GM23338 (cell line): ENCODE measurements at places on chromosomes 13 and 19.

DNA sequence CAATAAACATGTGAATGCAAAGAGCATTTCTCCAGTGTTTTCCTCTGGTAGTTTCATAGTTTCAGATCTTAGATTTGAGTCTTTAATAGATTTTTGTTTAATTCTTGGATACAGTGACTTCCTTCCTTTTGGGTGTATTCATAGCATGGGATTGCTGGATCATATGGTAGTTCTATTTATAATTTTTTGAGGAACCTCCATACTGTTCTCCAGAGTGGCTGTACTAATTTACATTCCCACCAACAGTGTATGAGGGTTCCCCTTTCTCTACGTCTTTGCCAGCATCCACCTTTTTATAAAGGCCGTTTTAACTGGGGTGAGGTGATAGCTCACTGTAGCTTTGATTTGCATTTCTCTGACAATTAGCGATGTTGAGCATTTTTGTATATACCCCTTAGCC, 9.3 kb upstream of the CALM3 start:
- no peak for DNase-seq

DNA sequence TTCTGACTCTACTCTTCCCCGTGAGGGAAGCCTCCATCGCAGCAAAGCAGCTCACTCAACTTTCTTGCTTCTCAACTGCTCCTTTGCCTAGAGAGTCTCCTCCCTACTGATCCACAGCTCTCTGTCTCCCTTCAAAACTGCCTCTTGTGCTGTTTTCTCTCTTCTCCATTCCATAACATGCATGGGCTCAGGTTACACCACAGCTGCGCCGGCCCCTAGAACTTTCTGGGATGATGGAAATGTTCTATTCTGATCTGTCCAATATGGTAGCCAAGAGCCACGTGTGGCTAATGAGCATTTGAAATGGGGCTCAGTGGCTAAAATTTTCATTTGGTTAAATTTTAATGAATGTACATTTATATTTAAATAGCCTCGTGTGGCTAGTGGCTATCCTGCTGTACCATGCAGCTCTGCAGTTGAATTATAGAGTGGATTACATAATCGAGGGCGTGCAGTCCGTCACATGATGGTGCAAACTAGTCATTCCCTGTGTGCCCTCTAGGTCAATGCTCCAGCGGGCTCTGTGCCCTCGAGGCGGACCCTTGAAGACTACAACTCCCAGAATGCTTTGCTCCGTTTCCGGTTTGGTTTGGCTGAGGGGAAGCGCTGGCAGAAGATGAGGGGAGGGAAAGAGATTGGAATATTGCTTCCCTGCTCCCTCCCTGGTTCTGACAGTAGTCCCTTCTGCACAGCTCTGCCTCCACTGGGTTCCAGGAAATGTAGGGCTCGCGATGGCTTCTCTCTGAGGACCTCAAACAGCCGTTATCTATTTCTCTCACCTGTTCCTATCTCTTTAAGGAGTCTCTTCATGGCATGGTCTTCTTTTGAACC, 109.8 kb downstream of the CACNA1A start:
- peak; percentile 97 for DNase-seq

GRCh38 chr19:10835089-10835753, 791 bp downstream of the TMED1 start:
- DNase-seq, result no peak

DNA sequence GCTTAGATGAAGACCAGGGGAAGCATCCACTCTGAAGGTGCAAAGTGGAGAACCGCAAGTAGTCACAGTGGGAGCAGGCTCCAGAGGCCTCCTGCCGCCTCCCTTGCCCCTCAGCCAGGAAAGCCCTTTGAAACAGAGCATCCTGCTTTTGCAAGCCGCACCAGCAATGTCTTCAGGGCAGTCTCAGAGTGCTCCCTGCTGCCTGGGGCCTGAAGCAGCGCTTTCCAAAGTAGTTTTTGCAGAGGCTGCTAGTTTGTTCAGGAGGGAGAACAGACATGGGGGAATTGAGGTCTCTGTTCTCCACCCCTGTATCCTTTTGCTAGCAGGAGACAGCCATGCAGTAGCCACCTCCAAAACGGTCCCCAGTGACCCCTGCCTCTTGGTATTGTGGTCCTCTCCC, 15.8 kb upstream of the POP4 start:
- peak; percentile 37 for DNase-seq

GRCh38 chr19:10961073-10961860, 437 bp downstream of the SMARCA4 start:
- peak; percentile 76 for DNase-seq

GRCh38 chr19:37160153-37160552, 12.3 kb downstream of the ZNF585A start:
- DNase-seq, result no peak

DNA sequence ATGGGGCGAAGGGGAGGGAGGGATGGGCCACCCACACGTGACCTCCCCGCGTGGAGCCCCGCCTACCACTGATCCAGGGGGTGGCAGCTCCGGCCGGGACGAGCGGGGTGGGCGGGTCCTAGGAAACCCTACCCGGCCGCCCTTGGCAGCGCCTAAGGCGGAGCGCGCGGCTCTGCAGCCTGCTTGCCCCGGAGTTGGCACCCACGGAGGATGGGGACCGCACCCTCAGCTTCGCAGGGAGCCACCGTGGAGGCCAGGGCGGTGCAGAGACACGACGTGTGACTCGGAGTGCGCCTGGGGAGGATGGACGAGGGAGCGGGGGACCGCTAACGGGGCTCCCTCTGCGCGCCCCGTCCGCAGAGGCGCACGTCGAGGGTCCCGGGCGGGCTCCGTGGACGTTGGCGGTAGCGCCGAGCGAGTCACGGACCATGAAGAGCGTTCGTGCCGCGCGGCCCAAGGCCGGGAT, at the start of gene RGS9BP:
TSS of gene RGS9BP (plus strand) at position 129 of the 466 bp plus-strand sequence. CDS start 416 bp downstream, outside the sequence.
- DNase-seq, result peak; percentile 64
